ENCODE measurements at places on chromosomes 3 and 15. TPM values are rescaled to one million over a fixed set of nuclear protein-coding genes. Genes with fewer than 3 reads are reported as not detected.

The RHOV gene
- total RNA-seq: 8.5 TPM

The MUC20 gene
- 15.7 TPM for total RNA-seq

DNA sequence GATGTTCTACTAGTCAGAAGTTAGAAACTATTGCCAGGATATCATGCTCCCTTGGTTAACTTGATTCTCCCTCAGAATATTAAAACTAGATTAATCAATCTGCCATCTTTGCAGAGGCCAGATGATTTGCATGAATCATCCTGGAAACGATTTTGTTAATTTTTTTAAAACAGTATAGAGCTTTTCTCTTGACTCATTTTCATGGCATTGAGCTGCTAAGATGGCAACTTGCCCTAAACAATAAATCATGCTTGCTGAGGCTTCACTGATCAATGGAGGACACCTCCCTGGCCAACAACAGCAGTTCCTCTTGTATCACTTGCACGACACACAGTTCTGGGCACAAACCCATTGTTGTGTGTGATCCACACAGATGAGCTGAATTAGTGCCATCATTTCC lies 109.1 kb downstream of the COL6A6 start:
- DNase-seq: no peak

DNA sequence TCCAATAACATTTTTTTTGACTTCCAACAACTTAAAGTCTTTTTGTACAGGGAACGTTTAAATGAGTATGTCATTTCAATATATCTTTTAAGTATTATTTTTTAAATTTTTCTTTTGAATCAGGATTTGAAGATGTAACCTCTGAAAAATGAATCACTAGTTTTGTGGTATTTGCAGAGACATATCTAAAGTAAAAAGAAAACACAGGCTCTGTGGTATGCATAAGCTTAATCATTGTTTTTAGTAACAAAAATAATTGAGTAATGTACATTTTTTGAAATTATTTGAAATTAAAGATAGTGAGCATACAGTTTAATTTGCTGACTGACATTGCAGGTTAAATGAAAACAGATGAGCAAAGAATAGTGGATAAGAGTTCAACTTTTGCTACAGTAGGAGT lies 531.3 kb downstream of the ROBO1 start:
- no peak for DNase-seq

DNA sequence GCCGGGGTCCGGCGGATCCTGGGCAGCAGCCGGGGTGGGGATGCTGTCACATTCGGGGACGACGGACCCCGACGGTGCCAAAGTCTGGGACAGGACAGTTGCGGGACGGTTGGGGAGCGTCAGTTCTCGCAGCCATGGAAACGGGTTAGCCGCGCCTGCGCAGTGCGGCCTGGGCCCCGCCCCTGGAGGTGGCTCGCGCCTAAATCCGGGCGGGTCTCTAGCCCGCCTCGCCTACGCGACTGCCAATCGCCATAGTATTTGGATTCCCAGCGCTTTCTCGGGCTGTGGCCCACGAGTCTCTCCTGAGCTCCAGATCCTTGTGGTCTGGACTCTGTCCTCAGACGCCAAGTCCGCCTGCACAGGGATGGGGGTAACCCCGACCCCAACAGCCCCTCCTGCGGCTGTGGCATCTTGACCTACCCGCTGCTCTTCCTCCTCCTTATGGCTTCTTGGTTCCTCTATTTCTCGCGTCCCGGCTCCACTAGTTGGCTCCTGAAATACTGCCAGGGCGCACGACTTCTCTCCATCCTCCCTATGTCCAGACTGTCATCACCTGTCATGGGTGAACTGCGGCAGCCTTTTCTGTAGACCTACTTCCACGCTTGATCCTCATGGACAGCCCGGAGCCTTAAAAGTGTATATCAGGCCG lies at the start of gene ZMYND10:
Gene ZMYND10 (minus strand): TSS at position 147 of the 649 bp plus-strand sequence. CDS start 153 bp downstream, outside the sequence.
- peak; percentile 65 for DNase-seq

The SH2D7 gene
- 0.25 TPM for total RNA-seq

- no peak for DNase-seq
Measured at GRCh38 chr15:61126811-61127210, 102.3 kb downstream of the RORA start.

DNA sequence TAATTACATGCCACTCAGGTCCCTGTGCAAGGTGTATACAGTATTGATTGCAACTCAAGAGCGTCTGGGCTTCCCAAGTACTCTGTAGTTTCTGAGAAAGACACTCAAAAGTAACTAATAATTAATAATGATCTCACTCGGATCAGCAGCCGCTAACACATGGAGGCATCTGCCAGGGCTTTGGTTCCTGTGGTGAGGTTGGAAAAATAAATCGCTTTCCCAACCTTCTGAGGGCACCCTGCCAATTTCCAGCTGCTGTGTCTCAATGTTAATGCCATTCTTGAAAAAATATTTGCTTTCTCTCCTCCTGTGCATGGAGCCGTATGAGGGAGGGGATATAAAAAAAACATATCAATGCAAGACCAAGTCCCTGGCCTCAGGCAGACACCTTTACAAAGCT lies 116.5 kb upstream of the SLC2A2 start:
- DNase-seq: no peak

The DCBLD2 gene
- total RNA-seq: 83.8 TPM

DNA sequence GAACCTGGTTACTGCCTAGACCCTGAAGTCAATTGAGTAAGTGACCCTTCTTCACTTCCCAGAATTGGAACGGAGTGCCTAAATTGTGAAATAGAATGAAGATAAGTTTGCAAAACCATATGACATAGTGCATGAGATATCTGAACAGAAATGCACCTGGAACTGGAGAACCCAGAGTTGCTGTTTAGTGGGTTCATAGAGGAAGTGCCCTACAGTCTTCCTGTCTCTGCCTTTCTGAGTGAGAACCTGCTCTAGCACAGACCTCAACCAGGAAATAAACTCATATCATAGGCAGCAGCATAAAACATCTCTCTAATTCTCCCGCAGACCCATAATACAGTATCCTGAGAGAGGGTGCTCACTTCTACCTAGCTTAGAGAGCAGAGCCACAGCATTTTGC lies 82.9 kb downstream of the EOMES start:
- DNase-seq: no peak

DNA sequence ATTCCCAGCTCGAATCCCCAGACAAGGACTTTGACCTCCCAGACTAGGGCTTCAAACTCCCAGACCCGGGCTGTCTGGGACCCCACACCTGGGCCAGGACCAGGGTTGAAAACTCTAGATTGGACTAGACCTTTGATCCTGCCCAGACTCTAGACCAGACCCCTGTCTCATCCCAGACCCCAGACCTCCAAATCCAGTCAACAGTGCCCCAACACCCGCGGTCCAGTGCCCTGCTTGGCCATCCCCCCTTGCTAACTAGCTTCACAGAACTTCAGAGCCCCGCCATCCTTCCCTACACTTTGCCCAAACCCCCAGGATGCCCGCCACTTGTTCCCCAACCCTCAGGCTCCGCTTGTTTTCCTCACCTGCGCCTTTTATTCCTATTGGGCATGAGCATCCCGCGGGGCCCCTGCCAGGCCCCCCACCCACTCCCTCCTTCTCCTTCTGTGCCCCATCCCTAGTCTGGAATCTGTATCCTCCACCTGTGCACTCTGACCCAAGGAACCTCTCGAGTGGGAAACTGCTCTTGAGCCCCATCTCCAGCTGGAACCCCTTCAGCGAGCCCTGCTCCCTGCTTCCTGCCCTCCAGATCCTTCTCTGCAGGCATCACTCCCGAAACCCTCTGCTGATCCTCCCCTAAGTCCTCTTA lies 604 bp downstream of the GNAI2 start:
- no peak for DNase-seq
